ENCODE measurements at places on chromosomes 2 and 18. TPM values are rescaled to one million over a fixed set of nuclear protein-coding genes. Genes with fewer than 3 reads are reported as not detected.

DNA sequence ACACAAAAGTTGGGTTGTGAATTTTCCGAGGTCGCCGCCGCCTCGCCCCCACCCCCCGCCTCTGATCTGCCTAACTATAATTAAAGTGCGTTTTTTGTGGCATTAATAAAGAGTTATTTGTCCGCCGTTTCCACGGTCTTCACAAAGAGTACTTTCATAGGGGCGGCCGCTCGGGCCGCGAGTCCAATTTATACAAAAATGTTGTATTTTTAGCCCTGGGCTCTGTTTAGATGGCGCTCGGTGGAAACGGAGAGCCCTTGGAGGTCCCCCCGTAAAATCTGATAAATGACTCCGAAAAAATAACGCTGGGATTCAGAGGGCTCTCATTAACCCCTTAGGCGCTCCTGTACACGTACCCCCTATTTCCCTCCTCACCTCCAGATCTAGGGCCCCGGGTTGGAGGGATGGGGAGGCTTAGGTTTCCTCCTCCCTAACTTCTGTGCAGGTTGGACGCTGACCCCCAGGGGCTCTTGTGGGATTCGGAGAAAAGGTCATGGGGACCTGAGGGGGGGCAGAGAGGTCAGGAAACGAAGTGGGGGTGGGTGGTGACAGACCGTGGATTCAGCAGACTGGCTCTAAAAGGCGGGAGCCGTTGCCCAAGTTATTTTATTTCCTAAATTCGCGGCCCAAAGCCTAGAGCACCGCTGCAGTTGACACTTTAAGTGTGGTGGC, 1.9 kb downstream of the CYP26B1 start:
- DNase-seq: no peak

Gene IL1R1
- 16.7 TPM for total RNA-seq

- DNase-seq: no peak
Observed at GRCh38 chr2:53715568-53715967, 52.0 kb upstream of the CHAC2 start.

GRCh38 chr2:6923319-6923718, 6.1 kb downstream of the RNF144A start:
- DNase-seq: no peak

Measured in heart left ventricle (tissue), 16 donors.